Activated naive CD8-positive, alpha-beta T cell treated with anti-CD3 and anti-CD28 coated beads, Interleukin-2, amount 10 ng/mL, durations not matched to agents 7 days and 5 days (primary cell): ENCODE measurements at places on chromosomes 11 and 22. TPM values are rescaled to one million over a fixed set of nuclear protein-coding genes. Genes with fewer than 3 reads are reported as not detected.

The GAS2L1 gene
- total RNA-seq: 9.3 TPM

The CD6 gene
- 285 TPM for total RNA-seq

The WBP2NL gene
- total RNA-seq: 2.6 TPM

The NXPE1 gene
- total RNA-seq: not detected

The ASPHD2 gene
- total RNA-seq: 9.3 TPM

The GAL3ST1 gene
- 0.44 TPM for total RNA-seq

The APOA4 gene
- total RNA-seq: not detected

The OR51B4 gene
- not detected for total RNA-seq

DNA sequence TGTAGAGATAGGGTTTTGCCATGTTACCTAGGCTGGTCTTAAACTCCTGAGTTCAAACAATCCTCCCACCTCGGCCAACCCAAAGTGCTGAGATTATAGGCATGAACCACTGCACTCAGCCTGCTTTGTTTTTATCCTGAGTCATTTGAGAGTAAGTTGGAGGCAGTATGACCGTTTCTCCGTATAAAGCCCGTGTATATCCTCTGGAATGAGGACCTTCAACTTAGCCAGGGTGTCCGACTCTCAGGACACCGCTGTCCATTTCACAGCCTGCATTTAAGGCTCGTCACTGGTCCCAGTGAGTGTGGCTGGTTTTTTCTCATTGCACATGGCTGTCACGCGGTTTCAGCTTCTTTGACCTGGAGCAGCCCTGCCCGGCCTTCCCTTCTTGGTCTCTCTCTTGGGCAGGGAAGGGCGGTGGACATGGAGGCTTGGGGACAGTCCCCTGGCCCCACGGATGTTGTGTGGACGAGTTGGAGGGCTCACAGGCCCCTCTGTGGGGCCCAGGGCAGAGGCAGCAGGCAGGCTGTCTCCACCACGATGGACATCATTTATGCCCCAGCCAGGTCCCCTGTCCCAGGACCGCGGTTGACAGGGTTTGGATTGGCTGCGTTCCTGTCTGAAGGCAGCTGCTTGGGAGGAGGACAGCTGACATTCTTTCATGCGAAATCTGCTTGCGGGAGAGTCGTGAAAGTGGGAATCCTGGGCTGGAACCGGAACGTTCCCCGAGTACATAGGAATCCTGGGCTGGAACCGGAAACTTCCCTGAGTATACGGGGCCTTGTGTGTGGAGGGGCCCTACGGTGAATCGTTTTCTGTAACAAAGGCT, 93.3 kb downstream of the KCNQ1 start:
- DNase-seq: peak; percentile 12

DNA sequence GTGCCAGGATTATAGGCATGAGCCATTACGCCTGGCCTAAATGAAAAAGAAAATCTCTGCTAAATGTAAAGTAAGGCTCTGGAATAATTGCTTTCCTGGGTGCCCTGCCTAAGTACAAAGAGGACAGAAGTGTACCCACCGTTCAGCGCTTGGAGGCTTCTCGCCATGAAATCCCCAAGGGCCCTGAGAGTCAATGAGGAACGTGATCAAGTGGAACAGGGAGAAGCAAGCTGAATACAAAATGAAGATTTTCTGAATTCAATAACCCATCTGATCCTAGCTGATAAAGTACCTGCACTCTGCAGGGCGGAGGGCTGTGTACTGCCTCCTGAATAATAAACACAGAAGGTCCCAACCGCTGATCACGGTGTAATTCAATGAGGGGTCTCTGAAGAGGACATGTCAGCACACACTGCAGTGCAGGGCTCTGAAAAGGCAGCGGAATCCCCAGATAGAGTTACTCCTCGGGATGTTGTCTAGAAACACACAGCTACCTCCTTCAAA, 97.7 kb downstream of the ABTB2 start:
- no peak for DNase-seq

DNA sequence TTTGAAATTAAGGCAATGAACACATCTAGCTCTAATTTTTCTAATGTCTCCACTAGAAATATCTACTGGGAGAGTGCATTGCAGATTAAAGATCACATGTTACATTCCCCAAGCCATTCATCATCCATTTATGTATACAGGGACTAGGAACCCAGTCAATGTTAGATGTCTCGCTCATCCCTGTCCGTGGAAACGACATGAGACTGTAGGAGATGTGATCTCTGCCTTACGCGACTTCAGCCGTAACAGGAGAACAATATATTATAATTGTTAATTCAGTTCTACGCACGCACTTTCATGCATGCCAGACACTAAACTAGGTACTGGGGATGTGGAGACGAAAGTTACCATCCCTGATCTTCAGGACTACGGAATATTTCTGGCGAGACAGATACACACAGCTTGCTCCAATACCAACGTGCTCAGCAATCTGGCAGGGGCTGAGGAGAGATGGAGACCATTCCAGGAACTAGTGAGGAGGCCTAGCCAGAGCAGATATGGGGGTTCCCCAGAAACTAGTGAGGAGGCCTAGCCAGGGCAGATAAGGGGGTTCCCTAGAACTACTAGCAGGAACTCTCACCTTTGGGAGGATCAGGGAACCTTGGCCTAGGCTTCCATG, 706 bp downstream of the DCPS start:
- no peak for DNase-seq

DNA sequence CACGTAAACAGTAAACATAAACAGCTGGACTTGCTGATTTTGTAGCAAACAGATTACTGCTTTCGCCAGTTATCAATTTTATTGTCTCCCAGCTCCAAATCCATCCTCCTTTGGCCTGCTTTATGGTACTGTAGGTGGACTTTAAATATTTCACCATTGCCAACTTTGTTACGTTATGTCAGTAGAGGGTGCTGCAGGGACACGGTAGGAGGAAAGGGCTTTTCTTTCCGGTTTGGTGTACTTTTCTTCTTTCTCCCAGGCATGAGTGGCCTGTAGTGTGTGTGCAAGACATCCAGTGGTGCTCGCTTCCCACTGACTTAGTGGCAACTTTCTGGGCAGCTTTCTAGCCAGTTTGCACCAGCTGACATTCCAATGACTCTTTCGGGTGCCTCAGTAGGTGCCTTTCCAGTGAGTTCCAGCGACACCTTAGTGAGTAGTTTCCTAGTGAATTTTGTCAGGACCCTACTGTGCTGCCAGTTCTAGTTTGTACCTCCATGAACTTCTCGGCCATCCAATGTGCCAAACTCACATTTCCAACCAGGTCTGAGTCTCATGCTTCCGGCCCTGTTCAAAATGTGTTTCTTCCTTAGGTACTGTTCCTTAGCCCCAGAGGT, 267.6 kb upstream of the TENM4 start:
- no peak for DNase-seq

DNA sequence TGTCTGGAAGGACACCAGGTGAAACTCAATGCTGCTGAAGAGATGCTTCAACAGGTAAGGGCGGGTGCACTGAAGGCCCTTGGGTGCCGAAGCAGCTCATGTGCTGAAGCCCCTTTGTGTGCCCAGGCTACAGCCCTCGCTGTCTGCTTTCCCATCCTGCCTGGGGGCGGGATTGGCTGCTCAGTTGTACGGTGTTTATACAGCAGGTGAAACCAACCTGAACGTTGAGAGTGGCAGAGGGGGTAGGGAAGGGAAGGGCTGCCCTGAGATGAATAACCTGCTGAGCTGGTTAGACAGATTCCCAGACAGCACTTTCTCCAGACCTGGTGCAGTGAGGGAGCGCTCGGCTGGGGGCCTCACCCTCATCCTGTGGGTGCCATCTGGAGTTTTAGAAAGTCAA, 75.7 kb downstream of the CYB5R2 start:
- DNase-seq: no peak

GRCh38 chr11:34987617-34988016, 71.2 kb downstream of the PDHX start:
- DNase-seq: no peak

DNA sequence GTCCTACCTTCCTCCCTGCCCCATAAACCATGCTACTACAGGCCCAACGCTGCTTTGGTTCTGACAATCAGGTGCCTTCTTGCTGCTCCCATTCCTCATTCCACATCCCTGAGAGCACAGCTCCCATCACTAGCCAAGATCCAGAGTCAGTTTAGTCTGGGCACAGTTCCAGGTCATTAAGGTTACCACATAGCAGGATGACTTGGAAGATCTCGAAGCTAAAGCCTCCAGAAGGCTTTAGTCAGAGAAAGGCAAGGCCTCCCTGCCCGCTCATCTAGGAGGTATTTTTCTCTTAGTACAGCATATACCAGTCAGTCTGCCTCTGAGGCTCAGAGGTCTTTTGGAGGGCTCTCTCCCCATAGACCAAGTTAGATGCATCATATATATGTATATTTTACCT, 30.3 kb downstream of the TRIM66 start:
- no peak for DNase-seq
